Left cardiac atrium (tissue), 4 donors: ENCODE measurements at places on chromosomes 7 and 10. TPM values are rescaled to one million over a fixed set of nuclear protein-coding genes. Genes with fewer than 3 reads are reported as not detected.

DNA sequence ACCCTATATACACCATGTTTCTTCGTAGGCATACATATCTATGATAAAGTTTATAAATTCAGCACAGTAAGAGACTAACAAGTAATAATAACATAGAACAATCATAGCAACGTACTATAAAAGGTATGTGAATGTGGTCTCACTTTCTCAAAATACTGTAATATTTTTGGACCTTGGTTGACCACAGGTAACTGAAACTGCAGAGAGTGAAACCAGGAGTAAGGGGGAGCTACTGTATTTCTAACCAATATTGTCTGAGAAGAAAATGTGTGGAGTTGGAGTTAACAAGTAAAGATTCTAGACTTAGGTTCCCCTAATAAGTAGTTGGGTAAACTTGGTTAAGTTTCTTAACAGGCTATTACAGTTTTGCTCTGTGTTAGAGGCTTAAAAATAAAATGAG is 72.1 kb downstream of the GNAI1 start:
- DNase-seq, result no peak

Gene PRLHR
- not detected for total RNA-seq

- no peak for DNase-seq
Measured at GRCh38 chr7:113374955-113375354, 256.6 kb upstream of the SMIM30 start.

Gene PVRIG
- not detected for total RNA-seq

DNA sequence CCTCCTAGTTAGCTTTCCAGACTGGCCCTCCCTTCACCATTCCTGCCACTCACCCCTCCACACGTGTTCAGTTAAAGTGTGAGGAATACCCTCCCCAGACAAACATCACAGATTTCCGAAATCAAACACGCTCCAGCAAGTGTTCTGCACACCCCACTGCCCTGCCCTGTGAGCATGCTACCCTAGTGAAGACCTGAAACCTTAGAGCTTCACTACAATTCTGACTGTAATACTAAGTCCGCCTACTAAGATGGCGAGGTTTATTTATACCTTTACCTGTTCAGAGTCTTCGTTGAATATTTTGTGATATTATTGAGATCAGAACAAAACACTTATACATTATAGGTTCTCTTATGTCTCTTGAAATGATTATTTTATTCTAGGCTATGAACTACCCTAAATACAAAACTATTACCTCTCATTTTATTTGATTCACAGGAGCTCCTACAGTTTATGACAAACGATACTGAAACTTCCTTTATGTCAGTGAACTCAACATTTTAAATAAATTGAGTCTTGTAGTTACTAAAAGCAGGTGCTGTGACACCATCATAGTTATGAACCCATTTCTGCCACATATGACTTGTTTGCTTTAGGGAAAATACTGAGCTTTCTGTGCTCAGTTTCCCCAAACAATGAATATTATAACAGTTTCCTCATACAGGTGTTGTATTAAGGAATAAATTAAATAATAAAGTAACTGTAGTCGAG is 8.6 kb downstream of the SCIN start:
- DNase-seq, result no peak

DNA sequence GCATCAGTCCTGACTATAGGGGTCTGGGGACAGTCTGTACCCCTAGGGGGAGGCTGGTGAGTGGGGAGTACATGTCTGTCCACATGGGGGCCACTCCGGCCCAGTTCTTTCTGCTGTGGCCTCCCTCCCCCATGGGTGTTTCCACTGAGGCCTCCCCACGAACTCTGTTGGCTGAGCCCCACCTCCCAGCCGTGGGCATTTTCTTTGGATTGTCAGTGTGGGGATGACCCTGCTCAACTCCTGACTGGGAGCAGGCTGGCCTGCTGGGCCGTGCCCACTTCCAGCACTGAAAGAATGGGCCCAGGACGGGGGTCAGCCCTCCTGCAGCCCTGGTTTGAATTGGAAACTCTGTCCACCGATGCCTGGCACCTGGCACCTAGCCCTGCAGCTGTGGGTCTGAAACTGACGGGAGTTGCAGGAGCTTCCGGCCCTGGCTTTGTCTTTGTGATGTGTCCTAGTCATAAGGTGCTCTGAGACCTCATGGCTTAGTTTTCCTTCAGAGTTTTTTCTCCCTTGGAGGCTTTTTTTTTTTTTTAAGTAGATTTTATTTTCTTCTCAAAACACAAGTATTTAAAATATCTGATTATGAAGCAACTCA is 46.5 kb downstream of the LHPP start:
- DNase-seq, result no peak
